ENCODE measurements at places on chromosomes 5 and 9.

DNA sequence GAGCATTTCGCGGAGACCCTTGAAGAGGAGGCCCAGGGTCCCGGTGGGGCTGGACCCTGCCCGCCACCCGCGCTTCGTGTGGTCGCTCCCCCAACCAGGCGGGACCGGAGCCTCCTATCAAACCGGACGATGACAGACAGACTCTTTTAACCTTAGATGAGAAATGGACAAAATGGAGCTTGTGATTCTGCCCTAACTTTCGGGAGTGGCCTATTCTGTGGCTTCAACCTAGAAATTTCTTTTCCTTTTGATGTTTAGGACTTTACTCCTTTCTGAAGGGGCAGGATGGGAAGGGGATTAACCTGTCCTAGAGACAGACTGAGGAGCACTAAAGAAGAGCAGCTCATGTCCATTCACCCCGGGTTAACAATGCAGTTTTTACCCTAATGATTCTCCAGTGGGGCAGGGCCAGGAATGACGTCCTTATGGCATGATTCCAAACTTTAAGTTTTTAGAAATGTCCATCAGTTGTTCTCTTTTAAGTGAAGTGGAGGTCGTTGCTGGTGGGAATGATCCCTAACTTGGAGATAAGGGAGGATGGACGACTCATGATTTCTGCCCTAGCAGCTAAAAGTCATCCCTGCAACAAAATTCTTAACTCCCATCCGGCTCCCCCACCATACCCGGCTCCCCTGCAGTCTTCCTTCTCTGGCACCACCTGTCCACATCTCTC, 1.0 kb downstream of the NIPSNAP3A start:
- DNase-seq, result peak; percentile 56

DNA sequence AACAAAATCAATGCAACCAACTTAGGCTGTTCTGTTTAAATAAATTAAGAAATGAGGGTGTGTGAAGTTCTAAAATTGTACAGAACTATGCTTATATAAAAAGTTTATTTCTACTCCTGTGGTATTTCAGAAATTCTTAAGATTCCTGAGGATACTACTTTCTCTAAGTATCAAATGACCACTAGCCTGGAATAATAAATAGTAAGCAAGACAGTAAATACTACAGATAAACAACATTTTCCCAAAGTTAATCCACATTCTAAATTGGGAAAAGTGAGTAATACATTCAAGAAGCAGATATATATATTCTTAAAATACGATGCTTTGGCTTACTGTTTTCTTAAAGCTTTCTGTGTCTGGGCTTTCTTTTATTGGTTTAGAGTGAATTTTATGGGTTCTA, 29.5 kb downstream of the CCNH start:
- DNase-seq, result no peak

- DNase-seq, result no peak
These were observed 5.1 kb downstream of the MLANA start for GRCh38 chr9:5895782-5896181.

GRCh38 chr5:1918488-1919208, 35.9 kb upstream of the IRX4 start:
- no peak for DNase-seq

DNA sequence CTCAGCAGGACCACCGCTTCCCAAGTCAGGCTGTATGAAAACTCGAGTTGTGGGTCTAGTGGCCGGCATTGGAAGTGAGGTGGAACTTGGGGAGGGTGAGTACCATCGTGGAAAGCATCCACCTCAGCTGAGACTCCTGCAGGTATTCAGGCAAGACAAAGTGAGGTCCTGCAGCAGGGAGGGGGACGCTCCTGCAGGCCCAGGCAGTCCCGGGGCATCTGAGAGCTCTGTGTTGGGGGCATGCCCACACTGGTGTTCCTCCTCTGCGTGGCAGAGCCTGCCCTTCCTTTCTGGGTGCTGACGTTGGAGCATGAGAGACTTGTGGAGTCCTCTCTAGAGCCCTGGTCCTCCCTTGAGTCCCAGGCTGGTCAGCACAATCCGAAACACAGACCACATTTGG, 187.7 kb downstream of the CACNA1B start:
- no peak for DNase-seq

DNA sequence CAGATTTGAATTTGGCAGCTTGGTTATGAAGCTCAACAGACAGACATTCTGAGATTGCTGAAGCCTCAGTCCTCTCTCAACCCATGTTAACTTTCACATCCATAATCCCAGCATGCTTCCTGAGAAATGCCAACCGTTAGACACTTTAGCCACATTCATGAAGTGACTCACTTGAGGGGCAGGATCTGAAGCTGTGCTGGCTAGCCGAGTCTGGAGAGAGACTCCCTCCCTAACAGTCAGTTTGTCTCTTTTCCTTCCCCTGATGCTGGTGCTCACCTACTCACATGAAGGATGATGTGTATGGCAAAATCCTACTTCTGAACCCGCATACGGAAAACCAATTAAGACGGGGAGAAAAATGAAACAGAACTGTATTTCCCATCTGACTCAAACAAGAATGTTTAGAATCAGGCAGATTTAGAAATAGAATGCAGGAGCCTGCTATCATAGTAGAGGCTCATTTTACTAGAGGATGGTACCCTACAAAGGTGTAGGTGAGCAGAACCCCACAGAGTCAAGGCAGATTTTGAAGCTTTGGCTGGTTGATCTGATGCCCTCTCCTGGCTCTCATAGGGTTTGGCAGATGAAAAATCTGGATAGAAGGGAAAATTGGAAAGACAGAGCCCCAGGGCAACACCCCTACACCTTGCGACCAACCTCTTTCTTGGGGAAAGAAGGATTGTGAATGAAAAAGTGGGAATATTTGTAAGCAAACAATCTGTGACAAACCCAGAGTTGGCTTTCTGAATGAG, 150.9 kb upstream of the LHFPL2 start:
- DNase-seq, result no peak

DNA sequence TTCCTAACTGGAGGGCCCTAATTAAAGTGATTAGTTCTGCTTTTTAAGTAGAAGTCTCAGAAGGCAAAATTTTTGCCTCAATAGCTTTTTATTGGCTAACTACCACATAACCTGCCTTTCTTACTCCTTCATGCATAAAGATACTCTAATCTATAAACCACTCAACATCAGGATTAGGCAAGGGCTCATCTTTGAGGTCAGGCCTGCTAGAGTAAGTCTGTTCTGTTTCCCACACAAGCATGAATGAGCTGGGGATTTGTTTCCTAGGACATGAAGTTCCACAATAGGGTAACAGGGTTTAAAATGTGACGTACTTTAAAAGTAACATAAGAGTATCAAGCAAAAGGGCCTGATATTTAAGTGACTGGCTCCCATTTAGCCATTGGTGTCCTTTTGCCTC, 522.7 kb upstream of the TYRP1 start:
- DNase-seq, result no peak

DNA sequence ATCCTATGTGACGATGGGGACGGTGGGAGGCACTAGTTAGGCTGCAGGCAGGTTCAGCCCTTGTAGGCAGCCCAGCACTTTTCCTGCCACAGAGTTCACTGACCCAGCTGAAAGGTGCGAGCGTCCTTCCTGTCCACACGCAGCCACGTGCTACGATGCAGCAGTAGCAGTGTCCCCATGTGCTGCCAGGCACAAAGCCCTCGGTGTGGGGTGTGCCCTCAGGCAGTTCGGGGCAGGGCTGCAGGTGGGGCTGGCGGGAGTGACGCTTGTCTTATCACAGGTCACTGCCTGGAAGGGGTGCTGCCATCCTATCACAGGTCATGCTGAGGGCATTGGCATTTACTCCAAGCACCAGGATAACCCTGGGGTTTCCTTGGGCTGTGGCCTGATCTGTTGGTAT, 46.8 kb upstream of the CLPTM1L start:
- no peak for DNase-seq

GRCh38 chr5:1180096-1180495, 21.3 kb upstream of the SLC6A19 start:
- no peak for DNase-seq

- DNase-seq, result no peak
These were observed 30.2 kb upstream of the PTGER4 start for GRCh38 chr5:40649463-40650030.

DNA sequence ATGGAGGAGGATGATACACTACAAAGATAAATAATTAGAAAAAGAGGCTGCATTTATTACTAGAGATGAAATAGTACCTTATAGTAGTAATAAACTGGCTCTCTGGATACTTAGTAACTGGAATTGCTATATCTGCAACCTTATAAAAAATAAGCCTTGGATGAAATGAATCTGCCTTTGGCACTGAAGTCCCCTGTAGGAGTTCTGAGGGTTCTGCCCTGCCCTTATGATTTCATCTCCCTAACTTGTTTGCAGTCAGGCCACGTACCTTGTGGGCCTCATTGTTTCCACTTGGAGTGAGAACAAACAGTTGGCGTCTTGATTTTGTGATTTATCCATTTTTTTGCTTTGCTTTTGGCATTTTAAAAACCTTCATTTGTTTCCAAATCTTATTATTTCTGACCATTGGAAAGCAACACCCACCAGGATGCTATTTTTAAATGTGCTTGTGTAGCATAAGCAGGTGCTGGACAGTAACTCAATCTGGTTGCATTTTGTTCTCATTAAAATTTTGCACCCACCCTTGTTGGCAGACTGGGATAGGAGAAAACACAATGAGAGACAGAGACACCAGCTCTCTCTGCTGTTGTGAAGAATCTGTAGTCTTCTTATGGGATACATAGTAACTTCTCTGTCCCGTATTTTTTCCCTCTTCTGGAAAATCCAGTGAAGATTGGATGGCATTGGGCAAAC, 518.9 kb upstream of the SGCD start:
- DNase-seq, result no peak

- no peak for DNase-seq
These were observed 21.2 kb downstream of the COL15A1 start for GRCh38 chr9:98964911-98965336.

DNA sequence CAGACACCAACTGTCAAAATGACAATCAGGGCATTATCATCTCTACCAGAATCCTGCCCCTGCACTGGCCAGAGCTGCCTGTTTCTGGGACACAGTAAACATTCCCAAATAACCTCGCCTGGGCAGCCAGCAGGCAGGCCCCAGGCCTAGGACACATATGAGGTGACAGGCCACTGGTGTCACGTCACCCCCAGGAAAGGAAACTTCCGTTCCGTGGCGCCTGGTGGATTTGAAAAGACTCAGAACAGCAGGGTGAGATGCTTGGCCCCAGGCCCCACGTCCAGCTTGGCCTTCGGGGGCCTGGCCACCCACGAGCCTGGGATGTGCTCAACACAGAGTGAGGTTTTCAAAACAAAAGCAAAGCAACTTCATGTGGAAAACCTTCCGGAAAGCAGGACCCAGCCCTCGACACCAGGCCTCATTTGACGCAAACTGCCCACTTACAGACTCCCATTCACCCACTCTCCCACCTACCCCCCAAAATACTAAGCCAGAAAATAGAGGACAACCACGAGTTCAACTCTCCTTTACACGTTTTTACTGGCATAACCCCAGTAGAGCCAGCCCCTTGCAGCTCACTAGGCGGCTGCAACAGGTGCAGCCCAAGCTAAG, 1.2 kb downstream of the SEMA4D start:
- no peak for DNase-seq

GRCh38 chr5:8538821-8539220, 669.9 kb downstream of the MTRR start:
- no peak for DNase-seq

GRCh38 chr5:114210662-114211061, 151.2 kb upstream of the KCNN2 start:
- DNase-seq, result no peak

- DNase-seq, result no peak
These were observed 226.2 kb upstream of the TBC1D2 start for GRCh38 chr9:98481676-98482075.

- no peak for DNase-seq
These were observed 30.1 kb upstream of the GABRG2 start for GRCh38 chr5:162037431-162037830.

DNA sequence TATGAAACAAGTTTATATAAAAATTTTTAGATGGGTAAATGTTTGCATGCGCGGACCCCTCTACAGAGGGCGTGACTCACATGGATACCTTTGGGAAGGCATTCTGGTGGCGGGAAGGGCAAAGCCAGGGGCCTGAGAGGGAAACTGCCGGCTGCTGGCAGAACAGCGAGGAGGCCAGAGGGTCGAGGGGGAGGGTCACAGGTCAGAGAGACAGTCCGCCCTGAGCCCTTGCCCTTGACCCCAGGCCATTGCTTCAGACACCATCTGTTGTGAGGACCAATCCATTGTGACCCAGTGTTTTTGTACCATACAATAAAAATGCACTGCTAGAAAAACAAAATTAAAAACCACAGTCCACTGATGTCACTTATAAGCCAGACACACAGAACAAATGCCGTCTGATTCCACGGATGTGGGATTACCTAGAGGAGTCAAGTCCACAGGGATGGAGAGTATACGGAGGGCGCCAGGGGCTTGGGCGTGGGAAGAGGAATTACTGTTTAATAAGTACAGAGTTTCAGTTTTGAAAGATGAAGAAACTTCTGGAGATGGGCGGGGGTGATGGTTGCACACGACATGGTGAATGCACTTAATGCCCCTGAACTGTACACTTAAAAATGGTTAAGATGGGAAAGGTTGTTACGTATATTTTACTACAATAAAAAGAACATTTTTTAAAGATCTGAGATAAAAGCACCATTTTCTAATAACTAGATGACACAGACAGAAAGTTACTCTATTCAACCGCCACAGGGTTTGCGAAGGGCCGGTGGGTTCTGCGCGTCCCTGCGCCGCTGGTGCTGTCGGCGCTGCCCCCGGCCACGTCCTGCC, 12.0 kb downstream of the BTNL9 start:
- DNase-seq, result no peak

GRCh38 chr5:67805666-67806348, 409.7 kb upstream of the PIK3R1 start:
- no peak for DNase-seq
